NCI-H2081 treated with DMSO at 0.1 percent for 48 hours (cell line): ENCODE measurements at places on chromosomes 7 and 10.

DNA sequence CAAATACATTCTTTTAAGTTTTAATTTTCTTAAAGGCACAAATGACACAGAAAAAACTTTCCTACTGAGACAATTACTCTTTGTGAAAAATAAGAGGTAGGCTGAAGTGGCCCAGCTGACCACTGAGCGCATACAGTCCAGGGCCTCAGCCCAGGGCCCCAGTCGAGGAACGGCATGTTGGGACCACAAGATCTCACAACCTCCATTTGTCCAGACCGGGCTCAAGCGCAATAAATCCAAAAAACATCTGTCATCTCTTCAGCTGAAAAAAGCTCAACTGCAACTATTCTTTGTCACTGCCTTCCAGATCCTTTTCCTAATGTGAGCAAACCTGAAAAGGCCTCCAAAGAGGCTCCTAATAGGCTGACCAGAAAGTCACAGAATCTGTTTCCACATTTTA is 165.8 kb downstream of the SRPK2 start:
- no peak for DNase-seq

GRCh38 chr7:74332373-74333176 is 43.4 kb downstream of the CLIP2 start:
- no peak for DNase-seq

DNA sequence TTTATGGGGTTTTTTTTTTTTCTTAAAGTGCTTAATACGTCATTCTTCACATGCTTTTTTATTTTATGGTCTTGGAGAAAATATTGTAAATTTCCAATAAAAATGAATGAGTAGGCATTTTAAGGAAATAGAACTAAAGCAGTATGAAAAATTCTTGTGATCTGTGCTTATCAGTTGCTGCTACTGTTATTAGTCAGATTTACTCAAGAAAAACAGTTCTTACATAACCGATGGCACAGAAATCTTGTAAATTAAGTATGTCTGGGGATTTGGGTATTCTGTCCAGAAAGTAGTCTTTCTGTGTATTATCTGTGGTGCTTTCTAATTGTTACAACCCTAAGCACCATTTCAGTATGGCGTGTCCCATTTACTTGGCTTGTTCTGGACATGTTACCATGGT is 64.7 kb downstream of the LRGUK start:
- DNase-seq, result no peak

GRCh38 chr10:68154211-68154497 is 44.9 kb downstream of the MYPN start:
- no peak for DNase-seq

GRCh38 chr7:30870821-30871518 is 40.7 kb upstream of the AQP1 start:
- DNase-seq, result no peak

DNA sequence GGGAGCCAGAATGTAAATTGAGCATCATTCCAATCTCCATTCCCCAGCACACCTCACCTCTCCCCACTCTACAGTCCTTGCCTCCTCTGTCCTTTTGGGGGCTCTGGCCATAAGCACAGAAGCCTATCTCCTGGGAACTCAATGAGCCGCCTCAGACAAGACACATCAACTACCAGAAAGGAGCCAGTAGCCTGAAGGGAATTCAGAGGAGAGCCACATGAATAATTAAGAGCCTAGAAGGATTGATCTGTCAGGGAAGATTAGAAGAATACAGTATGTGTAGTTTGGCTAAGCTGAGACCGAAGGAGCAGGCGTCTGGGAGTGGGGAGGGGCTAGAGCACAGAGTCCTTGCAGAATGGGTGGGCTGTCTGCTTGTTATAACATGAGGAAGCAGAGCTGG is 31.2 kb downstream of the FRMD4A start:
- DNase-seq, result no peak

GRCh38 chr7:50629238-50629901 is 64.2 kb upstream of the DDC start:
- DNase-seq, result no peak

DNA sequence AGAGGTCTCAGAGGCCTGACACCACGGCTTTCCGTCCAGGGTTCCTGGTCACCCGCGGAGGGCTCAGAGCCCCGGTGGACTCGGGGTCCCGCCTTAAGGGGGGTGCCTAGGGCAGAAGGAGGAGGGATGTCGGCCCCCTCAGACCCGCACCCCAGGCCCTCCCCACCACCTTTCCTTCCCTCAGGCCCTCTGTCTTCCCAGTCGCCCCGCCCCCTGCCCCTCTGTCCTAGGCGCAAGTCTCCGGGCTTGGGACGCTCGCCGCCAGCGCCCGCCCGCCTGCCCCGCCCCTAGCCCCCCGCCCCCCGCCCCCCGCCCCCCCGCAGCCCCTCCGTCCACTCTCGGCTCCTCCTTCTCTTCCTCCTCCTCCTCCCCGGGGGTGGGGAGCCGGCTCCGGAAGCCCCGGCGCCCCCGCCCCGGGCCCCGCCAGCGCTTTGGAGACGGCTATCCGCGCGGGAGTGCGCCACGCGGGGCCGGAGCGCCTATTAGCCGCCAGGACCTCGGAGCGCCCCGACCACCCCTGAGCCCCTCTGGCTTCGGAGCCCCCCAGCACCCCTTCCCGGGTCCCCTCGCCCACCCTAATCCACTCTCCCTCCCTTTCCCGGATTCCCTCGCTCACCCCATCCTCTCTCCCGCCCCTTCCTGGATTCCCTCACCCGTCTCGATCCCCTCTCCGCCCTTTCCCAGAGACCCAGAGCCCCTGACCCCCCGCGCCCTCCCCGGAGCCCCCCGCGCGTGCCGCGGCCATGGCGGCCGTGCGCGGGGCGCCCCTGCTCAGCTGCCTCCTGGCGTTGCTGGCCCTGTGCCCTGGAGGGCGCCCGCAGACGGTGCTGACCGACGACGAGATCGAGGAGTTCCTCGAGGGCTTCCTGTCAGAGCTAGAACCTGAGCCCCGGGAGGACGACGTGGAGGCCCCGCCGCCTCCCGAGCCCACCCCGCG is at the start of gene AEBP1:
AEBP1 (plus strand) TSS at position 423 of the 937 bp plus-strand sequence; CDS start at position 744, 321 bp downstream.
- DNase-seq, result no peak

DNA sequence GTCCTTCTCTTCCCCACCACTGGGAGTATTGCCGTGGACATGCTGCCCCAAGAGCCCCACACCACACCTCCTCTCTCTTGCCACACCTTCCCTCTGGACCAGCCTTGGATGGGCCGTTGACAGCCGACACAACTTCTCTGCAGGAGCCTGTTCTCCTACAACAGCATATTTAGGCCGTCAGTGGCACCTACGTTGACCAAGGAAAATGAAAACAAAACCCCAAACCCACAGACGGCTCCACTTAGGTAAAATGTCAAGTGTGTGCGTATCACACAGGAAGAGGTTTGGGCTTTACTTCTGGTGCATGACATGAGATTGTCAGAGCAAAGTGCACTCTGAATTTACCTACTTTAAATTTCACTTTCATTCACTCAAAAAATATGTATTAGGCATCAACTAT is 246.6 kb downstream of the ZMYND11 start:
- DNase-seq, result no peak

DNA sequence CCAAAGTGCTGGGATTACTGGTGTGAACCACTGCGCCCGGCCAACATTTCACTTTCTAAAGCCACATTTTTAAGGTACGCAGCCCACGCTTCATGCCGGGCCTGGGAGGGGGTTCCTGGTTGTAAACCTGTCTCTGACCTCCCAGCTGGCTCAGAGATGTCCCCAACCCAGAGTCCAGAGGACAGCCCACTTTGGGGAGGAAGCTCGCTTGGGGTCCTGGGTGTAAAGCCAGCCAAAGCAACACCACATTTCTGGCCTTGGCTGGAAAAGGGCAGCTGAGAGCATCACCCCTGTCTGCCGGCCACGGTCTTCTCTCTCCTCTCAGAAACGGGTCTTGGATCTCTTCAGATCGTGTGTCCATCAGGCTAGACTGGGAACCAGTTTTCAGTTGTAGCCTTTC is 23.9 kb upstream of the PITRM1 start:
- no peak for DNase-seq

- no peak for DNase-seq
Measured at GRCh38 chr7:27096768-27097514, 1.1 kb upstream of the HOXA1 start.
